ENCODE measurements at places on chromosomes 5 and 9.

DNA sequence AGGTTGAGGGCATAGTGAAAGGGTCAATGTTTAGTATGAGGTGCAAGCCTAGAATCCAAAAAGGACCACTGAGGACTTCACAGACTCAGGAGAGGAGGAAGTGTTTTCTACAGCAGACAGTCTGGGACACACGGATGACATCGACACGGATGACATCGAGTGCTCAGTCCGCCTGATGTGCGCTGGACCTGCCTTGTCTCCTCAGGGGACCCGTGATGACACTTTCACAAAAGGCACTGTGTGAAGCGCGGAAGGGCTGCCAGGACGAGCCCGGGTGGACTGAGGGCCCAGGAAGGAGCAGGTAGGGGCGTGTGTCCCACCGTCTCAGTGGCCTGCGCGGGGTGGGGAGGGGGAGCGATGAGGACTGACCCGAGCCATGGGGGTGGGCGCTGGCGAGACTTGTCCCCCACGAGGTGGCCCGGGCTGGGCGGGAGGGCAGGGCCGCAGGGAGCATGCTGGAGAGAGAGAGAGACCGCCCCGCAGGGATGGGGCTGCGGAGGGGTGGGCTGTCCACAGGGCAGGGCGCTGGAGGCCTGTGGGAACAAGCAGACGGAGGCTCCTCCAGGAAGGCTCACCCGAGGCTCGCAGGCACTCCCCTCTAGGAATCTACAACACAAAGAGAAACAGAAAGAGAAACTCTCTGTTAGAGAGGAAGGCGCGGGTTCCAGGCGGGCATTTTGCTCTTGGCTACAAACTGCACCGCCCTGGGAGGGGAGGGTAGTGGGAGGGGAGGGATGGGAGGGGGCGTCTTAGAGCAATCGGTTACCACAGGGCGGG, 54.9 kb downstream of the USP20 start:
- no peak for DNase-seq

- peak; percentile 50 for DNase-seq
These were observed 976.6 kb upstream of the SEMA6A start for GRCh38 chr5:117551236-117551635.

GRCh38 chr9:98101416-98101815, 17.6 kb downstream of the TRIM14 start:
- DNase-seq, result no peak

DNA sequence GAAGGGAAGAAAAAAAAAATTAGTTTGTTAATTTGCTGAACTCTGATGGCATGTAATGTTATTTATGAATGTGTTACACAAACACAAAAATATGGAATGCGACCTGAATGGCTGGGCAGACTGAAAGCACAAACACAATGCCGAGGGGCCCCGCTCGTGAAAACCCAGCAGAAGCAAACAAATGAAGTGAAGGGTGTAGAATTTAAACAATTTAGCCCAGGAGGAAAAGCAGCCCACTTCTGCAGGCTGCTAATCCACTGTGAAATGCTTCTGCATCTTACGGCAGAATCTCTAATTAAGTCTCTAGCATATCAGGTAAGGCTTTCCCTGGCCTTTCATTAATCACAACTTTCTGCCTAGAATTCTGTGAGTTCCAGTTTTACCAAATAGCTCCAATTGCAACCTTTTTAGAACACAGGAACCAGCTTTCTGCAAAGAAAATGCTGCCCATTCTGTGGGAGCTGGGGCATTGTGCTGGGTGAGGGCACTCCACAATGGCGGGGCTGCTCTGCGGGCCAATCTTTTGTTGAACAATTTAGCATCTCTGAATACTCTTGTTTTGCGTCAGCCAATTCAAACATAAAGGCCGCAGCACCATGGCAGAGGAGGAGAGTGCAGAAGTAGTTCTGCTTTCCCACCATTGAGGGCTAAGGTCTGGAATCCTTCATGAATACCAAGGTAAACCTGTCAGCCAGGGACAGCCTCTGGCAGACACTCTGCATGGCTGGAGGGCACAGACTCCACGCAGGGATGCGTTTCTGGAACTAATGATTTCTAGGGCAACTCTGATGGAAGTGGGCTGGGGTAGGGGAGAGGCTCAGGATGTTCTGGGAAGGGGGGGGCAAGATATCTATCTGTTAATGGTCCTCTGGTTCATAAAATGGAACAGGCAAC, 66.4 kb downstream of the PTCH1 start:
- DNase-seq, result no peak

- DNase-seq, result no peak
These were observed 1009.5 kb upstream of the WWC1 start for GRCh38 chr5:167281925-167282324.

DNA sequence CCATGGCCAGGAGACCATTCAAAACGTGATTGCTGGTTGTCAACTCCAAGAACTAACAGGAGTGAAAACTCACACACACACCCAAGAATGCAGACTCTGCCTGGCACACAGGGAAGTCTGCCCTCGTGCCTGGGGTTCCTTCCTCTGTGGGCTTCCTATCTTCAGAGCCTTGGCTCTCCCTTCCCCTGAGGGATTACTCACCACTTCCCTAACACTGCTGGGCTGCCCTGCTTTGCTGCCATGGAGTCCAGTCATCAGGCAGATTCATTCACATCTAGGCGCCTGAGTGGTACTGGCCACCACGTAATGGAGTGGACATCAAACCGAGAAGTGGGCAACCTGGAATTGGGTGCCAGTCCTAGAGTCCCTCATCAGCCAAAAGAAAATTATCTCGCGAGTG, 76.4 kb upstream of the PRSS3 start:
- DNase-seq, result peak; percentile 28

GRCh38 chr5:1279443-1280151, 15.3 kb downstream of the TERT start:
- DNase-seq, result no peak

DNA sequence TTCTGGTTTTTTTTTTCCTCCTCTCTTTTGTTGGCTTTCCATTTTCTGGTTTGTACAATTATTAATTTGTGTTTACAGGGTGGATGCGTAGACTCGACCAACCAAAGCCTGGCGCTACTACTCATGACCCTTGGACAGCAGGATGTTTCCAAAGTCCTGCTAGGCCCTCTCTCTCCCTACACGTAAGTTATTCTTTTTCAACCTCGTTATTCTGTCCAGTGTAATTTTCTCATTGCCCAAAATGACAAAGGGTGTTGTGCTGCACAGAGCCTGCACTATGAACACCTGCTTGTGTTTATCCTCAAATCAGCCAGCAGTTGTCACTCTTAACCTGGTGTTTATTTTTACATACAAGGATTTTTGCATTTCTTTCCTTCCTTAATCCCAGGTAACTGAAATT, 56.6 kb downstream of the RCL1 start:
- DNase-seq, result peak; percentile 23

Data from kidney tubule cell (primary cell).